NCI-H2171 treated with DMSO at 0.1 percent for 48 hours (cell line): ENCODE measurements at places on chromosomes 2 and 18.

- no peak for DNase-seq
Observed at GRCh38 chr2:66840321-66841002, 405.5 kb downstream of the MEIS1 start.

GRCh38 chr2:1750933-1751766 lies 6.8 kb upstream of the PXDN start:
- DNase-seq, result peak; percentile 79

GRCh38 chr2:199992296-199992695 lies 36.9 kb downstream of the MAIP1 start:
- DNase-seq, result no peak

GRCh38 chr2:234372506-234372905 lies 124.4 kb downstream of the ARL4C start:
- DNase-seq, result no peak

DNA sequence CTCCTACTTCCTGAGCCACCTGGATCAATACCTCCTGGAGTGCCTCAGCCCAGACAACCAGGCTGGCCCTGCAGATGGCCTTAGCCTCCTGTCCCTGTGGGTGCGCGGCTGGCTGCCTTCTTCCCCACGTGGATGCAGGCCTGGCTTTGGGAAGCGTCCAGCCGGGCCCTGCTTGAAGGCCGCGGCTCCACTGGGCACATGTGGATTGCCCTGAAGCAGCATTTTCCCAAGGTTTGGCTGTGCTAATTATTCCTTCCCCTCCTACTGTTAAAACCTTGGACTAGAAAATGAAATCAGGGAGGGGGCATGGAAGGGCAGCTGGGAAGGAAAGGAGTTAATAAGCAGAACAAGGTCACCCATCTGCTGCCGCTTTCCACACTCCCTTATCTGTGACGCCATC lies 143.0 kb upstream of the GATA6 start:
- DNase-seq, result no peak

DNA sequence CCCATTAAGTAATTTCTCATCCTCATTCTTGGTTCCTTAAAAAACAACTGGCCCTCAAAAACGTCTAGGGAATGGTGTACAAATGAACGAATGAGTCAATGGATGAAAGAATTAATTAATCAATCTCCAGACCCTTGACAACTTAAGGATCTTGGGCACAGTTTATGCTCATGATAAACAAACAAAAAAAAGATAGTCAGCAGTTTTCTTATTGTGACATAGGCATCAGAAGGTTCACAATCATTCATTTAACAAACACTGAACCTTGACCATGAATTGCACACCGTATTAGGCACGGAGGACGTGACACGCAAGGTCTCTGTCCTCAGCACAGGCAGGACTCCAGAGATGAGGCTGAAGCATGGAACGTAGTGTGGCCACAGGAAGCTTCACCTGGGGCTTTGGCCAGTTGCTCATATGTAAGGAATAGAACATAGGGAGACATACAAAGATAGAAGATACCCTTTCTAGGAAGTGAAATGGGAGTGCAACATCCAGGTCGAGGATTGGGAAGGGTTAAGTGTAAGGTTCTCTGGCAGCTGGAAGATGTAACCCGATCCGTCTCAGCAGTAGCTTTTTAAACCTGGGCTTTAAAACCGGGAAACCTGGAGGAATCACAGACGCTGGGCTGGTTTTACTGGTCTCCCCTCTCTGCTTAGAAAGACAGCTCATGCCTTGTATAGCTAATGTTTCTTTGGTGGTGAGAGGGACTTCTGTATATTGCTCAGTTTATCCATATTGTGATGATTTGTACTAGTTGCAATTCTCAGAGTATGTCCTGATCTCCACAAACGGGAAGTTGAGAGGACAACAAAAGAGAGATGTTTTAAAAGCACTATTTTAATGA lies 8.9 kb upstream of the LTBP1 start:
- peak; percentile 80 for DNase-seq

GRCh38 chr2:189150033-189150432 lies 29.5 kb downstream of the COL5A2 start:
- DNase-seq, result no peak

DNA sequence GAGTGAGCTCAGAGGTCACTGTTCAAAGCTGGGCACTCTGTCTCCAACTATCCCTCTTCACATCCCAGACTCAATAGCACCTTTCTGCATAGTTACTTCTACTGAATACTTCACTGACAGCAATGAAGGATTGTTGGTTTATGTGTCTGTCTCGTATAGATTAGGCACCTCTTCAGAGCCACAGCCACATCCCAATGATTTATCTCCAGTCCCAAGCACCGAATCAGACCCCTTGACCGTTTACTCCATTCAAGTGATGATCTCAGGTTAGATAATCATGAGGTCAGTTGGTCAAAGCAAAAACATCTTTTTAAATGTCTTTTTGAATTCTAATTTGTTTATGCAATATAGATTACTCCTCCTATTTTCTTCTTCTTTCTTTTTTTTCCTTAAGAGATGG lies 14.7 kb downstream of the NEDD4L start:
- DNase-seq, result no peak

DNA sequence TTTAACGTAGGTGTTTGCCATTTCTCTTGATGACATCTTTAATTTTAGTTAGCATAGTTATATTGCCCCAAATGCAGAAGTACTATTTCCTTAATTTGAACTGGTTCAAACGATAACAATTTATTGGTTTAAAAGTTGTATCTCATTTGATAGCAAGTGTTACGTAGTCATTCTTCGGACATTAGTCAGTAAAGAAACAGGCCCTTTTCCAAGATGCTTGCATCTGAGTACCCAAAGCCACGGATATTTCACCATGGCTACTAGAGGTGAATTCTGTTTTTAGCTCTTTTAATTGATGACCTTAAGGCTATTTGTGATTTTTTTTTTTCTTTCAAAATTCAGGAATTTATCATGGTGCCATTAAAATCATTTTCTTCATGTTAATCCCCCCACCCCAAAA lies 32.1 kb downstream of the GLS start:
- DNase-seq, result no peak

GRCh38 chr2:161122772-161123530 lies 37.3 kb upstream of the TANK start:
- no peak for DNase-seq

- DNase-seq, result no peak
Observed at GRCh38 chr2:85015653-85016360, 44.8 kb downstream of the KCMF1 start.

- no peak for DNase-seq
Observed at GRCh38 chr18:23833714-23834113, 144.5 kb downstream of the LAMA3 start.

DNA sequence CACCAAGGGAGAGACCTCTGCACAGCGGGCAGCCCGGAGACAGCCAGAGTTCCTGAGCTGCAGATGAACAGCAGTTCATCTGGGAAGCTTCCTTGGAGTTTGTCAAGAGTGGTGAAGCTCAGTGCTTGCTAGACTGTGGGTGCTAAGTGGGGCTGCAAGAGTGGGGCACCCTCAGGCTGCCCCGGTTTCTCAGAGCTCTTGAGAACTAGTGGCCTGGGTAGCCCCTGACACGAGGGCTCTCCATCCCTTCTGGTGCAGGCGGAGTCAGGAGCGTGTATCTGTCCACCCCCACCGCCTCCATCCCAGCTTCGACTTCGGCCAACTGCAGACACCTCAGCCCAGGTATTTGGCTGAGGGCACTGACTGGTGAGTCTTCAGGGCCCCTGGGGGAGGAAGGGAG lies 222.0 kb downstream of the LOXHD1 start:
- no peak for DNase-seq

GRCh38 chr2:205731583-205731981 lies 49.3 kb downstream of the NRP2 start:
- no peak for DNase-seq

- DNase-seq, result no peak
Observed at GRCh38 chr18:58953627-58954026, 89.0 kb downstream of the ZNF532 start.

DNA sequence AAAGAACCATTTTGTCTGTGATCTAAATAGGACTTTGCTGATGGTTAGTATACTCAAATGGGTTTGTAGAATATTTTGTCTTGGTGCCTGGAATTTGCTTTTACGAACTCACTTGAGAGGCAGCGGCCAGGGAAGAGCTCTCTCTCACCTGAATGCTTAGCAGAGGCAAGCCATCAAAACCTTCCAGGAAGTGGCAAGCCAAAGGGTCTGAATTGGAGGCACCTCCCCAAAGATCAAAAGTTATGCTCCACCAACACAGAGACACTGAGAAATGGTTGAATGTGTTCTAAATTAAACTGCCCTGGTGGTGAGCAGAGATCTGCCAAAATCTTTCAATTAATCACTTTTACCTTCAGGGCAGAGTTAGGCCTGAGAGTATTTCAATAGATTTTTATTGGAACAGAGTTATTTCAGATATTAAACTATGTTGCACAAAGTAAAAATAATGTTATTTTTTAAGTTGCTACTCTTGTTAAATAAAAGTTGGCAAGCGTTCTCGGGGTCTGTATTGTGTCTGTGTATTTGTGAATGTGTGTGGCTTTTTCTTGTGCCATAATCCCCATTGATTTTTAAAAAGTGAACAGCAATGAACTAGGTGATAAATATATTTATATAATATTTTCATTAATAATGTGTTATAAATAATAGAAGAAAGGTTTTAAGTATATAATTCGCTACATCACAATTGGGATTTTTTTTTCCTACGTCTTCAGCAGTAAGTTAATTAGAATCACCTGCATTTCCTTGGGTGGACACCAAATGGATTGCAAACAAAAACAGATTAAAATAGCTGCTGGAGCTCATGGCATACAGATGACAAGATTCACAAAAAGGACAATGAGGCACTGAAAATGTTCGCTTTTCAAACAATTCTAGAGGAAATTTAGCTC lies 416.1 kb downstream of the ARHGAP15 start:
- DNase-seq, result no peak

GRCh38 chr2:241412144-241412543 lies 56.1 kb downstream of the FARP2 start:
- DNase-seq, result peak; percentile 64

- DNase-seq, result no peak
Observed at GRCh38 chr2:126909781-126910180, 11.1 kb downstream of the TEX51 start.

GRCh38 chr2:140013545-140014203 lies 1233.5 kb upstream of the NXPH2 start:
- DNase-seq, result no peak

- no peak for DNase-seq
Observed at GRCh38 chr2:225124311-225125017, 82.2 kb upstream of the DOCK10 start.

- DNase-seq, result no peak
Observed at GRCh38 chr18:48020337-48021250, 90.1 kb upstream of the SMAD2 start.

GRCh38 chr2:212970132-212970531 lies 181.3 kb downstream of the IKZF2 start:
- no peak for DNase-seq

DNA sequence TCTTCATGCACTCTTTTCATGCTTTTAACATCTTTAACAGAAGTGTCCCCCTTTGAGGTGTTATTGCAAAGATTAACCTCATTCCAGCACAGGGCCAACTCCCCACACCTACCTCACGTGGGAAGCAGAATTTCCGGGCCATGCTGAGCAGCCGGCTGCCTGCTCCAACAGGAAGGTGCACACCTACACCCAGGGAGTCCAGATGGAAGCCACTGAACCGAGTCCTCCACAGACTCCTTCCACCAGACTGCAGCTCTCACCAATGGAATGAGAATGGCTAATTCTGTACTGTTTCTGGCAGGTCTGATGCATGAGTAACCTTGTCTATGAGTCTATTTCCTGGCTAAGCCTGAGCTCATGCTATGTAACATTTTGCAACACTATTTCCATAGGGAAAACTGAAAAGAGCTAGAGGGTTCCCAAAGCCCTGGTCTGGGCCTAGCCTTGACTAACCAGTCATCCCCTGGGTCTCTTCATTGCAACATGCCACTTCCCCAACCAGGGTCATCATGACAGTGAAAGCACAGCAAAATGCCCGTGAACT lies 11.0 kb downstream of the ERFE start:
- DNase-seq, result peak; percentile 47

DNA sequence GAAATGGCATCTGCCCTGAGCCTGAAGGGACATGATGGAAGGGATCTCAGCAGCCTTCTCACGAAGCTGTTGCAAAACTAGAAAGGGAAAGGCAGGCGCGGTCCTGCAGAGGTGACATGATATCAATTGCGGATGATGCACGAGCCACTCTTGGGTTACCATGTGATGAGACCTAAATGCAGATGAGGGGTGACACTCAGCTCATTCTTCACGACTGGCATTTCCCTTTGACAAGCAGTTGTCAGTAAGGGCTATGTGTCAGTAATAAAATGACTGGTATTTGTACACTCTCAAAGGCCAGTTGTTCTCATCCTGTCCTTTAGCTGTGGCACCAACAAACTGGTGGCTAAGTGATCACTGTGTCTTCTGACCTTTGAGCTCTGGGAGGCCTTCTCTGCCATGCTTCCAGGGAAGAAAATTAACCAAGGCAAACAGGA lies 273.6 kb downstream of the ETAA1 start:
- DNase-seq, result no peak

DNA sequence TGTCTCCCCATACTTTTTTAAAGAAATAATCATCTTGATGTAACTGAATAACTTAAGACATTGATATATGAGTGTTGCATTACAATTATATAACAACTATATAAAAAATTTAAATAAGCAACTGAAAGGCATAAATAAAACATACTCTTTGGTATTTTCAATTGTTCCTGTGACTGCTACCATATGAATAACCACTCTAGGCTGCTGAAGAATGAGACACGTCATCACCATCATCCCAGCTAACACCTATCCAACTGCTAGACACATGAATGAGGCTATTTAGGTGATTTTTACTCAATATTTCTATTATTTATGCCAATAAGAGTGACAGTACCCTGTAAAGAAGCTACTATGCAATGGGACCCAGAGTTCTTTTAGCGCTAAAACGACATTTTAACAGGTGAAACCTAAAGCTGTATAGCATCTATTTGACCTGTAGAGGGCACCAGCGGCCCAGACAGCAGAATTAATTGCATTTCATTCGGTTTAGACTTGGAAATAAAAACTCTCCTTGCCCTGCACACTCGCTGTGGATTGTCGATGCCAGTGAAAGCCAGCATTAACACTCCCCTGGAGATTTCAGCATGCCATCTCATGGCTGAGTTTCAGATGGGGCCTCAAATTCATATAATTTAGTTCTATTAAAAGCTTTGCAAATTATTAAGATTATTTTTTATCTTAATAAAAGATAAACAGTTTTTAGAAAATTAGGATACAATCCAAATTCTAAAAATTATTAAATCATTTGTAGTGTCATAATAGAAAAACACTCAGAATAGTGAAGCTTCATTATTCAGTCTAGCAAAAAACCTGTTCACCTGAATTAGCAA lies 89.4 kb upstream of the MAP2 start:
- DNase-seq, result peak; percentile 73
